H1 (cell line): ENCODE measurements at places on chromosomes 16 and 17. TPM values are rescaled to one million over a fixed set of nuclear protein-coding genes. Genes with fewer than 3 reads are reported as not detected.

Gene OTOA
- 0.32 TPM in 1 of 2 replicates, not detected in the other for total RNA-seq

Gene CCR7
- total RNA-seq = 0.17 TPM in 1 of 2 replicates, not detected in the other

Gene ERI2
- 12.6 and 14.5 TPM in 2 replicates for total RNA-seq

- DNase-seq = no peak
Measured at GRCh38 chr16:12754824-12755543, 48.7 kb downstream of the CPPED1 start.

DNA sequence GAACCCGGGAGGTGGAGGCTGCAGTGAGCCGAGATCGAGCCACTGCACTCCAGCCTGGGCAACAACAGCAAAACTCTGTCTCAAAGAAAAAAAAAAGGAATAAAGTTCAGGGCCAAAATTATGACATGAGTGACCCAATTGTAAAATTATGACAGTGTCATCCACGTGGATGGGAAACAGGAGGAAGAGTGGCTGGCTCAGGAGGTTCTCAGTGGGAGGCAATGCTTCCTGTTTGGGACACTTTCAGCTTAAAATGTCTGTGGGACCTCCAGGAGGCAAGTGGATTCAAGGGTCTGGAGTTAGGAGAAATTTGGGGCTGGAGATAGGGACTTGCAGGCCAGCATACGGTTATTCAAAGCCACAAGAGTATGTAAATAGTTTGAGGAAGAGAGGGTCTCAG is 8.0 kb upstream of the STX4 start:
- no peak for DNase-seq

GRCh38 chr16:48165961-48166578 is 10.3 kb upstream of the ABCC12 start:
- DNase-seq = no peak

- no peak for DNase-seq
Measured at GRCh38 chr16:78365366-78365765, 265.9 kb downstream of the WWOX start.

DNA sequence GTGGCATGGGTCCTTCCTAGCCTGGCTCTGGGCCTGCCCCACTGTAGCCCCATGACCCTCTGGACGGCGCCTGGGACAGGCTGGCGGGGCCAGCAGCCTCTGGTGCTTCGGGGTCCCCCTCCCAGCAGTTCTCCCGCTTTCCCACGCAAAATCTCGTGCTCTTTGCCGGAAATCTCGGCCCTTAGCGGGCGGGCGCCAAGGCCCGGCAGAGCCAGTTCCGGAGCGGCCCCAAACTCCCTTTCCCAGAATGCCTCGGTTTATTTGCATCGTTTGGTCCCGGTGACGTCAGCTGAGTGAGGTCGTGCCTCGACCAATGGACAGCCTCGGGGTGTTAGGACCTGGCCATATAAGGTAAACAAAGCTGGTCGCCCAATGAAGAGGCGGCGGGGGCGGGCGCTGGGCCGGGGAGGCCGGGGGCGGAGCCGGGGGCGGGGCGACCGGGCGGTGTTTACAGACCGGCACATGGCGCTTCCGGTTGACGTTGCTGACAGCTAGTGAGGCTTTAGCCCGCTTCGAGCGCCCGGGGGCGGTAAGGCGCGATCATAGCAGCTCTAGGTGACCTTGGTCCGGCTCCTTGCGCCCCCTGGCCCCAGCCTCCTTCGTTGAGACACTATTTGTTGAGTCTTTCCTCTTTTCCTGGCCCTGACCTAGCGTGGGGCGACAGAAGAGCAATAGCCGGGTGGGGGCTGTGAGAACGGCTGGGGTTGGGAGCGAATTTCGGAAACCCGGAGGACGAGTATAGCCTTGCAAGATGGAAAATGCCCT is 1.5 kb upstream of the UBALD1 start:
- peak; percentile 98 for DNase-seq

- DNase-seq = no peak
Measured at GRCh38 chr17:75611851-75612429, 21.3 kb upstream of the SMIM5 start.
